ENCODE measurements at places on chromosomes 5 and 9.

- no peak for DNase-seq
Measured at GRCh38 chr5:124439609-124440008, 306.8 kb downstream of the ZNF608 start.

- DNase-seq = no peak
Measured at GRCh38 chr9:32128546-32128945, 255.9 kb upstream of the ACO1 start.

DNA sequence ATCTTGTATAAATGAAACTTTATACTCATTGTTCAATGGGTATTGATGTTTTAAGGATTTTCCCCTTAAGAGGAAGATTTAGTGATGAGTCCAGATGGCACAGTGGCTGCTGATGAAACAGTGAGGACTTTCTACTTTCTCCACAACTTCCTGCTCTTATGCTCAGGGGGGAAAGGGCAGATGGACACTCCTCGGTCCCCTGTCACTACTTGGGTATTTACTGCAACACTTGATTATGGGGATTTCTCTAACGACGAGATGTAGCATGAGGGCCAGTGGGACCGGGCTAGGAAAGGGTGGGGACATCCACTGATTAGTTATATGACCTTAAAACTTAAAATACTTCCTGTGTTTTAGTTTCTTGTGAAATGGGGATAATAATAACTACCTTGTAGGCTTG, 146.1 kb upstream of the HMHB1 start:
- no peak for DNase-seq

GRCh38 chr5:94856257-94856800, 237.9 kb downstream of the SLF1 start:
- no peak for DNase-seq

DNA sequence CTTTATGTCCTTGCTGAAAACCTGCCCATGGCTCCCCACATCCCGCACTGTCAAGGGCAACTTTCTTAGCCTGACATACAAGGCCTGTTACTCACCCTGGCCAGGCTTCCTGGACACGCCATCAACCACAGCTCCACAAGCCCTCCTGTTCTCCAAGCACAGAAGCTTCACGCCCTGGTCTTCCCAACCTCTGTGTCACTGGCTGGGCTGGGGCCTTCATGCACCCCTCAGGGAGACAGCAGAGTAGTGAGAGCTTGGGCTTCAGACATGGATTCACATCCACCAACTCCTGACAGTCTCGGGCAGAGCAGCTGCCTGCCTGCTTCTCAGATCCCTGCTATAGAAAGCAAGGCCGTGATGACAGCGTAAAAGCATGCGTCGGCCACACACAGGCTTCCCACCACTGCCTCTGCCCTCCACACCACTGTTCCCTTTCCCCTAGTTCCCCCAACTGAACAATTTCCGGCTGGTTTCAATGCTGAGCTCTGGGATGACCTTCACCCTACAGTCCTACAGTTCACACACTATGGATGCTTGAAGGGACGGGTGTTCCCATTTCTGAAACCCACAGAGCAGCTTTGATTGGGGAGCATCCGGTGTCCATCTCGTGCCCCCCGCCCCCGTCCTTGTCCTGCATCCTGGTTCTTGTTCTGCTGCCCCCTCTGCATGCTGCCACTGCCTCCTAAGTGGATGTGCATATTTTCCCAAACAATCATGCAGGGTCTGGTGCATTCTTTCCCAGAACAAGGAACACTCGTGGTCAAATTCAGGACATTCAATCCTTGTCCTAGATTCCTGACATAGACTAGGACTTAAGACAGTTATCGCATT, 33.4 kb upstream of the ADAMTS2 start:
- DNase-seq = no peak

DNA sequence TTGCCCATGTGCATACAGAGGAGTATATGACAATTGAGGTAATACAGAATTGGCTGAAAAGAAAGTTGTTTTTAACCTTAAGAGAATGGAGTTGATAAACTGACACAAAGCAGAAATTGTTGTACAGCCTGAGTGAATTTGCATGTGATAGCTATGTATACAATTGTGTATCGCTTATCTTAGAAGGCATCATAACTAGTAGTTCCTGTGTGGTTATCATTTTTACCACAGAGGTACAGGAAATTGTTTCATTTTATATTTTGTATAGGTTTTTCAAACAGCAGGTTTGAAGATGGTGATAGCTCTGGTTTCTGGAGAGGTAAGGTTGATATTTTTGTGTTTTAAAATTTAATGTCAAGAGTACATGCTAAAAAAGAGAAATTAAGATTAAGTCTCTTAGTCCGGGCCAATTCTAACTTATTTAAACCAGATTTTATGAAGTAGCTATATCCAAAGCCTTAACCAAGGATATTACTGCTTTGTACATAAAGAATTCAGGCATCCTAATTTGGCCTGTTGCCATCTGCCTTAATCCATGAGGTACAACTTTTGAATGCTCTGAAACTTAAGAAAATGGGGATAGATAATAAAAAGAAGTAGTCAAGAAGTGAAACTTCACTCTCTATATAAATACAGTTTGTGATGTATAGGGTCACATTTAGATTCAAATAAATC, 26.0 kb downstream of the DDX4 start:
- no peak for DNase-seq

GRCh38 chr9:27162045-27162444, 53.0 kb downstream of the TEK start:
- no peak for DNase-seq

DNA sequence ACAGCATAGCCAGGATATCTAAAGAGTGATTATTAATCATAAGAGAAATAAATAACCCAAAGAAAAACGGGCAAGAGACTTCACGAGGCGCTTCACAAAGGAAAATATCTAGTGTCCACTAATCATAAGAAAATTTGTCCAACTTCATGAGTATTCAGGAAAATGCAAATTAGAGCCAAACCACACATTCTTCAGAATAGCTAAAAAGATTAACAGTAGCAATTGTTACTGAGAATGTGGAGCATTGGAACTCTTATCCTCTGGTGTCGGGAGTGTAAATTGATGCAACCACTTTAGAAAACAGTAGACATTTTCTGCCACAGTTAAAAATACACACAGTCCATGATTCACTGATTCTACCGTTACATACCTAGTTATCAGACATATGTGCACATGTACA, 145.7 kb downstream of the CWC27 start:
- DNase-seq = no peak

DNA sequence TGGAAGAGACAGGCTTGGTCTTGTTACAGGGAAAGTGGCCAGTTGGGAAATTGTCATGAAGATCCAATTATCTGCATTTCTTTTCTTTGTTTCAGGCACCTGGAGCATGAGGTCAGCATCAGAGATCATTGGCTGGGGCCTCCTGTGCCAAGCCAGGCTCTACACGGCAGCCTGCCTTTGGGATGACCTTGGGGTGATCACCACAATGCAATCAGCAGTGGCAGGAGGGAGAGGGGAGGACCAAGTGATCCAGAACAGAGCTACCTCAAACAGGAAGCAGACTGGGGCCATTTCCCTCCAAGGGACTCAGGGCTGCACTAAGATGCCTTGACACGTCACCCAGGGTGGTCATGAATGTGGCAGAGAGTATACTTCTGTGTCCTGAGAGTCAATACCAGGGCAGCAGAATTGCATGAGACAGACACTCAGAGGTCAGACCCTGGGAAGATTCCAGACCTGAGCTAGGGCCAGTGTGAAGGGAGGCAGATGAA, 8.9 kb downstream of the SMIM23 start:
- no peak for DNase-seq

GRCh38 chr9:122036988-122037387, 56.1 kb downstream of the TTLL11 start:
- DNase-seq = no peak

- no peak for DNase-seq
Measured at GRCh38 chr9:21016701-21017491, 14.5 kb downstream of the HACD4 start.

DNA sequence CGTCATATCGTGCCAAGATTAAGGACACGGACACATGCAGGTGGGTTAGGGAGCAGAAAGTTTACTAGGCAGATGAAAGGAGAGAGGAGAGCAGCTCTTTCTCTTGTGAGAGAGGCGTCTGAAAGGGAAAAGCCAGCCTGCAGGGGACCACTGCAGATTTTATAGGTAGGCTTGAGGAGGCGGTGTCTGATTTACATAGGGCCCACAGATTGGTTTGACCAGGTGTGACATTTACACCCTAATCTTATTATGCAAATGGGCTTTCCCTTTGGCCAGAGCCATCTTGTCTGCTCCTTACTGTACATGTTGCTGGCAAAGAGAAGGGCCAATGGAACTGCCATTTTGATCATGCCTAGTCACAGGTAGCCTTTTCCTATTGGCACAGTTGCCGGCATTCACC, 137.2 kb upstream of the TAF11L2 start:
- DNase-seq = no peak

DNA sequence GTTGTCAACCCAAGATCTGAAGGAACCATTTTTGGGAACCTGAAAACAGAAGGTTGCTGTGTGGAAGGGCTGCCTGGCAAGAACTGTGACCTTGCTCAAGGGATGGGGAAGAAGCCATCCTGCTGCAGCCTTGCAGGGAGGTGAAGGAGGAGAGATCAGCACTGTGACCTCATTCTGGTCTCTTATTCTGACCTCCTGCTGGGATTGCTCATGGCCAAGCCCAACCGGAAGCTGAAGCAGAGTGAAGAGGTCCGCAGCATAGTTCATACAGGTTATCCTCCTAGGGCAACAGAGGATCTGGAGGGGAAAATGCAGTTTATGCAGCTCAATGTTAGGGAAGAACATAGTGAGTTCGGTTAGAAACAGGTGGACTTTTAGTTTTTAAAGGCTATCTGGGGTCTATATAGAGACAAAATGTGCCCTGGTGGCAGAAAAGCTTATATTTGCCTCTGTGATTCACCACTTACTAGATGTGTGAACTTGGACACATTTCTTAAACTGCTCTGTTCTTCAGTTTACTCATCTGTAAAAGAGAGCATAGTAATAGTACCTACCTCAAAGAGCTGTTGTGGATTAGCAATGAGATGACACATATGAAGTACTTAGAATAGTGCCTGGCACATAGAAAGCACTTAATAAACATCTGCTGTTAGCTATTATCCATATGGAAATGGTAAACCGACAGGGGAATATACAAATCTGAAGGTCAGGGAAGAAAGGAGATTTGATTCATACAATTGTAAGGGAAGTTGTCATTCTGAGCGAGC, 57.9 kb upstream of the BNC2 start:
- DNase-seq = no peak

- DNase-seq = no peak
Measured at GRCh38 chr5:133048993-133049725, 2.7 kb upstream of the HSPA4 start.

DNA sequence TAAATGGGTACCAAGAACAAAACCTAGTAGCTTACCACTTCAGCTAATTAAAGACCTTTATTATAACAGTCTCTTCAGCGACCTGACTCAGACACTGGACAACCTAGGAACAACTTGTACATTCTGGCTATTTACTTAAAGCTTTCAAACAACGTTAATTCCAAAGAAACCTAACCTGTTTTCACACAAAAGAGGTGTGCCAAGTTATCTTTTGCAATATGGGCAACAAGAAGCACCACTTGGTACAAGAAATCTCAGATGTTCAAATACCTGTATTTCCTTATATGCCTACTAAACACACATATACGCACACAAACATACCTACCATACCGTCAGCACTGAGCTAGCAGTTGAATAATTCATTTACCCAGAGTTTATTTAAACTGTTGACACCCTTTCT, 23.0 kb downstream of the RNF145 start:
- DNase-seq = no peak

DNA sequence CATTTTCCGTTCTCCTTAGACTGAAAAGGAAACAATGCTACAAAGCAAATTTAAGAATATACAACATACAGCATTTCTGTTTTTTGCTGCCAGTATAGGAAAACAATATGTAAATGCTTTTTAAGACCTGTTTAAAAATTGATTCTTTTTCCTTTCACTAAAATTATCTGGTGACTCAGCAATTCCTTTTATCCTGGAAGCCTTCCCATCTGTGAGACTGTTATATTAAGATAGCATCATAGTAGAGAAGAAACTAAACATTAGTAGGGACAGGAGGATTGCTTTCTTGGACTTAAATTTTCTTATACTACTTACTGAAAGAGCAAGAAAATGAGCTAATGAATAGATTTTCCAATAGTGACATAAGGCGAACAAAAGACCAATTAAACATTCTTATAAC, 30.0 kb upstream of the GPR21 start:
- DNase-seq = peak; percentile 38

GRCh38 chr9:68739621-68740174, 34.7 kb downstream of the PIP5K1B start:
- DNase-seq = no peak

- DNase-seq = no peak
Measured at GRCh38 chr9:11992866-11993265, 700.3 kb upstream of the TYRP1 start.

GRCh38 chr9:87620731-87621322, 105.1 kb upstream of the CTSL start:
- DNase-seq = no peak

- no peak for DNase-seq
Measured at GRCh38 chr5:132865668-132866341, 464 bp downstream of the GDF9 start.

GRCh38 chr5:123814801-123815470, 303.0 kb downstream of the CSNK1G3 start:
- no peak for DNase-seq

DNA sequence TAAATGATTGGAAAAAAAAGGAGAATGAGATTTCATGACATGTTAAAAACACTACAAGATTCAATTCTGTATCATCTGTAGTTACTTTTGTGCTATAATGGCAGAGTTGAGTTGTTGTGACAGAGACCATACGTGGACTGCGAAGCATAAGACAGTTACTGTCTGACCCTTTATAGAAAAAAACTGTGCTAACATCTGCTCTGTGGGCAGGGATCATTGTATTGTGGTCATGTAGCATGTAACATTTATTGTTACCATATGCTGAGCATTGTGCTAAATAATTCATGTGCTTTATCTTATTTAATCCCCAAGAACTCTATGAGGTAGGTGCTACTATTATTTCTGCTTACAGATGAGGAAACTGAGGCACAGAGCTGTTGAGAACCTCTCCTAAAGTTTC, 147.3 kb upstream of the HMHB1 start:
- no peak for DNase-seq

DNA sequence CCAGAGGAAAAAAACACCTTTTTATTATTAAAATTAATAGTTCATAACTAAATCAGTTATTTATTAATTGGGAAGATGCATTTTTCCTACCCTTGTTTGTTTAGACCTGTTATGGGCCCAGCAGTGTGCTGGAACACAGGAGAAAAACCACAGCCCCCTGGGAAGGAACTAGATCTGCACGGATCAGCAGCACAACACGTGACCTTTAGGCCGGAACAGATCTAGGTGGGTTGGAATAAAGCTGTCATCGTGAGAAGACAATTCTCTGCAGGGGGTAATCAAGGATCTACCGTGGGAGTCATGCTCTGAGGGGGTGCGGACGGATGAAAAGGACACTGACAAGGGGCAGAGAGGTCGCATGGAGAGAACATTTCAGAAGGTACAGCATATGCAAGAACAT, 95.8 kb upstream of the SPATA31C2 start:
- no peak for DNase-seq

- no peak for DNase-seq
Measured at GRCh38 chr5:126044931-126045565, 378.2 kb upstream of the GRAMD2B start.

- DNase-seq = no peak
Measured at GRCh38 chr9:86846656-86847055, 100.7 kb downstream of the GAS1 start.
